ENCODE measurements at places on chromosomes 5 and 9.

- no peak for DNase-seq
Measured at GRCh38 chr9:114652776-114653555, 4.6 kb downstream of the TEX53 start.

DNA sequence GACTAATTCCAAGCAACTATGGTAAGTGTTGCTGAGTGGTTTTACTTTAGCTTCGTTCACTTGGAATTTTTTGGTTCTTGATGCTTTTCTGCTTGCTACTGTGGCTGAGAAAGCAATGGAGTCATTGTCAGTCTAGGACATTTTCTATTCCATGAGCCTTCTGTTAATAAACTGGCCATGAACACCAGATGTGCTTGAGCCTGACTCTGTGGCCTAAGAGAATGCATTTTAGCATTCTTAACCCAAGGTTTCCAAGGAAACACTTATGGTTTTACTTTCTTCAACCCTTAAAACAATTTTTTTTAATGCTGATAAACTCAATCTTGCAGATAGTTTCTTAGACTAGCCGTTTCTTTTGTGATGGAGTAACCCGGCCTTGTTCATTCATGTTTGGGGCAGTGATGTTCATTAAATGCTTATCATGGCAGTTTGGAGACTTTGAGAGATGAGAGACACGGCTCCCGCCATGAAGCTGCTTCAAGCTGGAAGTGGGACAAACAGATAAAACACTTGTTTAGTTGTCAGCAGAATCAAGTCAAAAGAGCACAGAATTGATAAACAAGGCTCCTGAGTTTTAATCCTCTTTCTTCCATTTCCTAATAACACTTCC, 42.4 kb downstream of the OSTF1 start:
- no peak for DNase-seq

DNA sequence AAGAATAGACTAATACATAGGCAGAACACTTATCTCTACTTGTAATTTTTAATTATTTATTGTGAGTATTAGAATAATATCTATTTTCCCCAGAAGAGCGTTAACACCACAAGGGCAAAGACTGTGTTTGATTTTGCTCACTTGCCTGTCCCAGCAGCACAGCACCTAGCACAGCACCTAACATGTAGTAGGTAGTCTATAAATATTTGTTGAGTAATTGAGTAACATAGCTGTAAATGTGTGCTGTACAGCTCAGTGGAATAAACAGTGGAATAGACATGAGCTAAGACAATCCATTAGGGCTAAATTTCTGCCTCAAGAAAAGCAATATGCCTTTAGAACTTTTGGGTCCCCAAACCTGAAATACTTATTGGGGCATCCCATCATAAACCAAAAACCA, 49.3 kb upstream of the VCAN start:
- DNase-seq: no peak

DNA sequence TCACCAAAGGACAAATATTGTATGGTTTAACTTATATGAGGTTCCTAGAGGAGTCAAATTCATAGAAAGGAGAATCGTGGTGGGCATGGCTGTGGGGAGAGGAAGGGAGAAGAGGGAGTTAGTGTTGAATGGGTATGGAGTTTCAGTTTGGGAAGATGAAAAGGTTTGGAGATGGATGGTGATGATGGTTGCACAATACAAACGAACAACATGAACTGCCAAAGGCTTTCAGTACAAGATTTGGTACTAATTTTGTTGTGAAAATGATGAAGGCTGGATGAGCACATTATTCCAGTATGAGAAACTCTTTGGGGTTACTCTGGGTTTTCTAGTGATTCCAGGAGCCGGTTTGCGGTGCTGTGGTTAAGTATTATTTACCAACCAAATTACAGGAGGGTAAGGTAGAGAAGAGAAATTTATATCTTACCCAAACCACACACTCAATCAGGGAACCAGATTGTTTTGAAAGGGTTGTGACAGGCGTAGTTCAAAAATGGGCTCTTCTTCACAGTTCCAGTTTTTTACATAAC, 112.0 kb upstream of the TBC1D2 start:
- no peak for DNase-seq

DNA sequence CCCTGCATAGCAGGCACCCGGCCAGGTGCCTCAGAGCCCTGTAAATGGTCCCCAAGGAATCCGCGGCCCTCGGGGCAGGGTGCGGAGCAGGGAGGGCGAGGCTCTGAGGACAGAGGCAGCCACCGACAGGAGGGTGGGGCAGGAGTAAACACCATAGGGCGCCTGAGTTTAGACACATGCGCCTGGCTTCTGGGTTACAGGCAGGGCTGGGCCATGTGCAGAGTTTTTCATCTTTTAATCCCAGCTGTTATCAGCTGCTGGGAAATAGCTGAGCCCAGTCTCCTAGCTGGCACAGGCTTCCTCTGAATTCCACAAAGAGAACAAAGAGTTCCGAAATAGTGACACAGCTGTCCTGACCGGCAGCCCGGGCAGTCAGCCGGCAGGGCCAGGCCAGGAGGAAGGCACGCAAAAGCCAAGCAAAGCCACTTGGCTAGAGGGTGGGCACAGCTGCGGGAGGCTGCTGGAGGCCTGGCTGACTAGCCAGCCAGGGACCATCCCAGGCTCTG, 98.9 kb upstream of the PHYKPL start:
- DNase-seq: peak; percentile 88

DNA sequence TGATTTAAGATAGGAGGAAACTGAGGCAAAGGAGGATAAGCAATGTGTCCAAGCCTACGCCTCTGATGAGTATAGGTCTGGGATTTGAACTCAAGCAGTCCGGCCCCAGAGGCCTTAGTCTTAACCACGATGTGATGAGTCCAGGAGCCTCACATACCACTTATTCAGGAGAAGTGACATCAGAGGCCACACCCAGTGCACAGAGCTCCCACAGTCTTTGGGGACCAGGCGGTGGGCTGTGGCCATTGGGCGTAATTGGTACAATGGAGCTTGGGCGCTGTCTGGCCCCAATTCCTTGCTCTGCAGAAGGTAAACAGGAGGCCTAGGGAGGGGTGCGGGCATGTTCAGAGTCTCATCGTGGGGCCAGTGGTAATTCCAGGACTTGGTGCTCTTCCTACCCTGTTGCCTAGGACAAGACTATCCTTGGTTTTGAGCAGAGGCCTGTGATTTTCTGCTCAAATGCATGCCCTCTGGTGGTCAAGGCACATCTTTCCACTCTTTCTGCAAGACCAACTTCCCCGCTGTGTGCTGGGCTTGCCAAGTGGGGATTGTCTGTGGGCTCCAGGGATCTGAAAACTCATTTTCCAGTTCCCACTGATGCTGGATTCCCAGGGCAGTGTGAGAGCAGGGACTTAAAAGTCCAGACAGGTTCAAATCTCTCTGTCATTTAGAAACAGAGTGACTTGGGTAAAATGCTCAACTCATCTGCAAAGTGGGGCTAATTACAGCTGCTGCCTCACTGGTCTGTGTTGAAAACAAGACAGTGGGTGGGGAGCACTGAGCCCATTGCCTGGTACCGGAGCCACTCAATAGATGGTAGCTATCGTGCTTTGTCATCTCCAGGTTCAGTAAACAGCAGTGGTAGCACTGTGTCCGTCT, 15.8 kb downstream of the NDST1 start:
- DNase-seq: peak; percentile 37

GRCh38 chr9:68998812-68999211, 15.1 kb downstream of the PRKACG start:
- no peak for DNase-seq

- DNase-seq: no peak
Measured at GRCh38 chr5:64625678-64626077, 64.6 kb upstream of the SHISAL2B start.

GRCh38 chr5:96335873-96336272, 97.2 kb downstream of the PCSK1 start:
- DNase-seq: no peak

DNA sequence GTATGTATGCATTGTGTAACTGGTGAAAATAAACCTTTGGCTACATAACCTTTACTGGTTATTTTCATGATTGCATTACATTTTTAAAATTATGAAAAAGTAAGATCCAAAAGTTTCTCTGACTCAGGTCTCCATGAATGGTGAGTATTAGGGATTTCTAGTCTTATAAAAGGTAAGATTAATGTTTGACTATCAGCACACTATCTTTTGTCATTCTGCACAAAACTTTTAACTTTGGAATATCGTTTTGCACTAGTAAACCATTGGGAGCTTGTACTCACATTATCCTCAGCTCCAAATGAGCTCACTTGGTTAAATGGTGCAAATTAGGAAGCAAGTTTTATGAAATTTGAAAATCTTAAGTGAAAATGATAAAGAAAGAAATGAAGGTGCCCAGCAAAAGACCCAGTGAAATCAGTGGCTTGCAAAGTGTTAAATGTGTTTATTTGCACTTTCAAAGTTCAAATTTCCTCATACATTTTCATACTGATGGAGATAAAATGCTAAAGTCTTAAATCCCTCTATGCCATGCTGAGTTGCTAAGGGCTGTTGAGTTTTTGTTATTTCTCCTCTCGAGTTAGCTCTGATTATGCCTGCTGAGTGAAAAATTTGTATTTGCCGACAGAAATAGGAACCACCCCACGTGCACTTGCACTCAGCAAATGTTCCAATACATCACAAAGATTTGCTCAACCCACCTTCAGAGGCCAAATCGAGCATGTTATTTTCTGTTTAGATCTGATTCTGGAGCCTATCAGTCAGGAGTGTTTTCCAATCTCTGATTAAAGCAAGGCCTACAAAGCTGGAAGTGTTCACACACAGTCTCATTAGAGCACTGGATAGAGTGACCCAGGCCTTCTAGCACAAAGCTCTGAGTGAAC, 885.7 kb downstream of the NR2F1-AS1 start:
- DNase-seq: no peak

DNA sequence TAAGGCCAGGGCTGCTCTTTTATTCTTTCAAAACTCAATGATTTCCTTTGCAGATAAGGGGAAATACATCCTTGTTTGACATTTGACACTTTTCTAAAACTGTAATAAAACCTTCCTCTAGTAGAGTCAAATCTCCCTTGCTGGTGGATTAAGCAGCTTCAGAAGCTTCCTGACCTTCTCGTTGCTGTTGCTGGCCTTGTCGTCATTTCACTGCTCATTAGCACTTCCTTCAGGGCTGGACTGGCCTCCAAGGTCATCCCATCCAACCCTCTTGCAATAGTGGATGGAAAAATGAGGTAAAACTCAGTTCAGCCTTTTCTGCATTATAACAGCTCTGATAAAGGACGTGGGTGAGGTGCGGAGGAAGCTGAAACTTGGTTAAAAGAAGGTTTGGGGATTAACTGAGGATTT, 1.1 kb upstream of the ADAMTSL1 start:
- no peak for DNase-seq
